Activated CD8-positive, alpha-beta T cell treated with anti-CD3 and anti-CD28 coated beads for 36 hours (primary cell): ENCODE measurements at places on chromosomes 16 and 17.

DNA sequence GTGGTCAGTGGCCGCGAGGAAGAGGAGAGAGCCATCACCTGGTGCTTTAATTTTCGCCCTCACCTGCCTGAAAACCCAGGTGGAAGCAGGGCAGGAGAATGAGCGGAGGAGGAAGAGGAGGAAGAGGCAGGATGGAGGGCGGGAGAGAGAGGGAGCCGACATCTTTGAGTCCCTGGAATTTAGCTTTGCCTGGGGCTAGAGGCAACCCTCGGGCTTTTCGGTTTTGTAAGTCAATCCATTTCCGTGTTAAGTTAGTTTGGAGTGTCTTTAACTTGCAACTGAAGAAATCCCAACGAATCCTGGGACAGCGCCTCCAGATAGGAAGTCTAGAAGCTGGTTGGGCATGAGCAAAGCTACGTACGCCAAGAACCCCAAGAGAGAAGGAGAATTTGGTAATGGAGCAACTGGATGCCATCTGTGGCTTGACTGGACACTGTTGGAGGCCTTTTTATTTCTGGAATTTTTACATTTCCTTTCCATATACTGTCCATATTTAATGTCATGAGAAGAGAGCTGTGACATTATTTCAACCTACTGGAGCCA lies 36.9 kb upstream of the ATP2A3 start:
- H3K4me3 ChIP-seq = no peak overlapping the region
- H3K4me1 ChIP-seq = peaks cover 5% of the 10 kb centered on the region
- no peak overlapping the region for H3K27ac ChIP-seq

DNA sequence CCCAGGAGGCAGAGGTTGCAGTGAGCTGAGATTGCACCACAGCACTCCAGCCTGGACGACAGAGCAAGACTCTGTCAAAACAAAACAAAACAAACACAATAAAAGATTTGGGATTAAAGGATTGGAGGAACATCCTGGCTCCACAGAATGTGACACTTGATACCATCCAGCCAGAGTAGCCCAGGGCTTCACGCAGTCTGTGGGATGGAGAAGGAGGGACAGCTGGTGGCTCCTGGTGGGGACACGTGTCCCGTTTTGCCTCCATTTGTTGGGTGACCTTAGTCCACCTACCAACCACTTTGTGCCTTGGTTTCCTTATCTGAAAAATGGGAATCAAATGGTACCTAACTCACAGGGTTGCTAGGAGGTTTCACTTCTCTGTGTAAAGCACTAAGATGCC lies 12.4 kb upstream of the CYB561 start:
- no peak overlapping the region for H3K4me3 ChIP-seq
- no peak overlapping the region for H3K27ac ChIP-seq
- no peaks in the 10 kb centered on the region for H3K4me1 ChIP-seq
- H3K27me3 ChIP-seq = peaks cover 2% of the 10 kb centered on the region

DNA sequence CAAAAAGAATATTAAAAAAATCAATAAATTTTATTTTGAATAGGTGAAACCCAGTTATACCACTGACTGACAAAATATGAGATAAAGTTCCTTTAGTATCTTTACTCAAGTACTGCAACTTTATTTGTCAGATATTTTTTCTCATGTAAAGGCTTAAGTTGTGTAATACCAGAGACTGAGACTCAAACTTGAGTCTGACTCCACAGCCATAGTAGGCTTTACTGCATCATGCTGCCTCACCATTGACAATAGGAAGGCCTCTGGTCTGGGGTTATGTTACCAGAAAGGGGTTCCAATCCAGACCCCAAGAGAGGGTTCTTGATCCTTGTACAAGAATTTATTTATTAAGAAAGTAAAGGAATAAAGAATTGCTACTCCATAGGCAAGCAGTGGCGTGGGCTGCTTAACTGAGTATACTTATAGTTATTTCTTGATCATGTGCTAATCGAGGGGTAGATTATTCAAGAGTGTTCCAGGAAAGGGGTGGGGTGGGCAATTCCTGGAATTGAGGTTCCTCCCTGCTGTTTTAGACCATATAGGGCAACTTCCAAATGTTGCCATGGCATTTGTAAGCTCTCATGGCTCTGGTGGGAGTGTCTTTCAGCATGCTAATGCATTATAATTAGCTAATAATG lies 187.4 kb upstream of the WSB1 start:
- no peak for DNase-seq
- H3K27ac ChIP-seq = no peak overlapping the region
- no peak overlapping the region for H3K4me3 ChIP-seq
- H3K36me3 ChIP-seq = no peaks in the 10 kb centered on the region

GRCh38 chr17:73424571-73424970 lies 112.8 kb upstream of the CDC42EP4 start:
- H3K4me3 ChIP-seq = no peak overlapping the region
- H3K4me1 ChIP-seq = peaks cover 2% of the 10 kb centered on the region
- DNase-seq = no peak
- H3K27me3 ChIP-seq = no peaks in the 10 kb centered on the region
- no peak overlapping the region for H3K27ac ChIP-seq
- H3K36me3 ChIP-seq = no peaks in the 10 kb centered on the region

GRCh38 chr16:67995423-67995822 lies 3.9 kb downstream of the DPEP2 start:
- peaks cover 5% of the 10 kb centered on the region for H3K36me3 ChIP-seq
- no peak overlapping the region for H3K4me3 ChIP-seq
- peak; percentile 80 for DNase-seq

GRCh38 chr16:66600477-66600876 lies 4.0 kb upstream of the CMTM3 start:
- no peak overlapping the region for H3K27ac ChIP-seq
- DNase-seq = no peak
- H3K4me3 ChIP-seq = no peak overlapping the region
- H3K4me1 ChIP-seq = peaks cover 36% of the 10 kb centered on the region

DNA sequence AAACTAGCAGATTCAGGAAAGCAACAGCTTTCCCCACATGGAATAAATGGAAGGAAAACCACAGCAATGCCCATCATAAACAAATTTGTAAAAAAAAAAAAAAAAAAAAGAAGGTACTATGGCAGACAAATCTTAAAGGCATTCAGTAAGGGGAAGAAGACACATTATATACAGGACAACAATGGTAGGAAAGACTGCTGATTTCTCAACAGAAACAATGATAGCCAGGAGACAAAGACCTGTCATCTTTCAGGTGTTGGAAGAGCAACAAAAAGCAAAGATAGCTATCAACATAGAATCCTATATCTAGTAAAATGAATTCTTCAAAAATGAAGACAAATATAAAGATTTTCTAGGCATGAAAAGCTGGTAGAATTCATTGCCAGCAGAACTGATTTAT lies 65.9 kb downstream of the KCNJ2 start:
- no peaks in the 10 kb centered on the region for H3K4me1 ChIP-seq
- H3K27me3 ChIP-seq = peaks cover 3% of the 10 kb centered on the region
- no peak overlapping the region for H3K27ac ChIP-seq
- no peaks in the 10 kb centered on the region for H3K36me3 ChIP-seq

- H3K27ac ChIP-seq = peak overlapping the region; percentile 79
- H3K27me3 ChIP-seq = no peaks in the 10 kb centered on the region
- peaks cover 85% of the 10 kb centered on the region for H3K4me1 ChIP-seq
- H3K4me3 ChIP-seq = no peak overlapping the region
- DNase-seq = no peak
Observed at GRCh38 chr16:23947838-23948237, 112.1 kb downstream of the PRKCB start.

- H3K27ac ChIP-seq = no peak overlapping the region
- H3K27me3 ChIP-seq = peaks cover 6% of the 10 kb centered on the region
- no peaks in the 10 kb centered on the region for H3K36me3 ChIP-seq
- DNase-seq = no peak
Observed at GRCh38 chr17:55451203-55451641, 29.6 kb upstream of the MMD start.

DNA sequence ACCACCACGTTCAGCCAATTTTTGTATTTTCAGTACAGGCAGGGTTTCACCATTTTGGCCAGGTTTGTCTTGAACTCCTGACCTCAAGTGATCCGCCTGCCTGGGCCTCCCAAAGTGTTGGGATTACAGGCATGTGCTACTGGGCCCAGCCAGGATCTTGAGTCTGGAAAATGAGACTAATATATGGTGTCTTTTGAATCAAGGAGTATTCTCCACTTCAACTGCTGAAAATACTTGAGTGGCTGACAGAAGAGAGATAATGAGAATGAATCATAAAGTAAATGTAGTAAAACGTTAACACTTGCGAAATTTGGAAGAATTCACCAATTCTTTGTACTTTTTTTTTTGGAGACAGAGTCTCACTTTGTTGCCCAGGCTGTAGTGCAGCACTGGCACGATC lies 16.6 kb downstream of the SMYD4 start:
- no peak overlapping the region for H3K4me3 ChIP-seq
- DNase-seq = no peak

DNA sequence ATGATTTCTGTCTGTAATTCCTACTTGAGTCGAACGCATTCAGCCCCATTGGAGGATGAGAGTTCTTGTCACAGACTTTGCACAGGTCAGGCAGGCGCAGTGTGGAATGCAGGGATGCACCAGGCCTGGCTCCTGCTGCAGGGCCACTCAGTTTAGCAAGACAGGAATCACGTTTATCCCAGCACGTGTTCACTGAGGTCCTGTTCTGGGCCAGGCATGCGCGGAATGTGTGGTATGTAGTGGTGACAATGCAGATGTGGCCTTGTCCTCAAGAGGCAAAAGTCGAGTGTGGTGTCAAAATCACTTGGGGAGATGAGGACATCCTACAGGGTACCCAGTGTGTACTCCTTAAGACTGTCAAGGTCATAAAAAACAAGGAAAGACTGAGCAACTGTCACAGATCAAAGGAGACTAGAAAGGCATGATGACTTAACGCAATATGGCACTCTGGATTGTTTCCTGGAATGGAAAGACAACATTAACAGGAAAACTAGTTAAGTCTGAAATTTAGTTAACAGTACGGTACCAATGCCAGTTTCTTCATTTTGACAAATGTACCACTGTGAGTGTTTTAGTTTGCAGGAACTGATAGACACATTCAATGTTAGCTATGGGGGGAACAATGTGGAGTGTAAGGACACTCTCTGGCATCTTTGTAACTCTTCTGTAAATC lies 121.5 kb upstream of the ADAMTS18 start:
- peaks cover 9% of the 10 kb centered on the region for H3K27me3 ChIP-seq
- DNase-seq = no peak
- H3K36me3 ChIP-seq = no peaks in the 10 kb centered on the region
- H3K4me1 ChIP-seq = no peaks in the 10 kb centered on the region
- H3K27ac ChIP-seq = no peak overlapping the region
